ENCODE measurements at places on chromosomes 4 and X. TPM values are rescaled to one million over a fixed set of nuclear protein-coding genes. Genes with fewer than 3 reads are reported as not detected.

The GPR119 gene
- total RNA-seq, result not detected

The STPG2 gene
- 0.14 TPM for total RNA-seq

The PABPC1L2A gene
- total RNA-seq, result not detected

The TMPRSS11F gene
- not detected for total RNA-seq

The SSX3 gene
- not detected for total RNA-seq

DNA sequence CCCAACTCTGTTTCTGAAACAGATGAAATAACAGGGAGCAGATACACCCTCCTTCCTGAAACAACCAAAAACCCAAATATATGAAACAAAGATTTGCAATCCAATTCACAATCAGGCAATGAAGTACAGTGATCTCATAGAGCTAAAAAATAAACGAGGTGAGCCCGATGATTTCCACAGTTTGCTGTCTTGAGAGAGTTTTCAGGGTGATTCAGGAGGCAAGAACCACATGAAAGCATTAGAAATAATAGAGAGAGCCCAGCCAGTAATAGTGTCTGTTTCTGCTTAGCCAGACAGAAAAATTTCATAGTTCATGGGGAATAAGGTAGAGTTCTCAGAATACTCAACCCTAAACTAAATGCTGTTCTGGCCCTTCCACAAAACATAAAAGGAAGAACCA, 296.2 kb downstream of the PDHA2 start:
- DNase-seq, result no peak

DNA sequence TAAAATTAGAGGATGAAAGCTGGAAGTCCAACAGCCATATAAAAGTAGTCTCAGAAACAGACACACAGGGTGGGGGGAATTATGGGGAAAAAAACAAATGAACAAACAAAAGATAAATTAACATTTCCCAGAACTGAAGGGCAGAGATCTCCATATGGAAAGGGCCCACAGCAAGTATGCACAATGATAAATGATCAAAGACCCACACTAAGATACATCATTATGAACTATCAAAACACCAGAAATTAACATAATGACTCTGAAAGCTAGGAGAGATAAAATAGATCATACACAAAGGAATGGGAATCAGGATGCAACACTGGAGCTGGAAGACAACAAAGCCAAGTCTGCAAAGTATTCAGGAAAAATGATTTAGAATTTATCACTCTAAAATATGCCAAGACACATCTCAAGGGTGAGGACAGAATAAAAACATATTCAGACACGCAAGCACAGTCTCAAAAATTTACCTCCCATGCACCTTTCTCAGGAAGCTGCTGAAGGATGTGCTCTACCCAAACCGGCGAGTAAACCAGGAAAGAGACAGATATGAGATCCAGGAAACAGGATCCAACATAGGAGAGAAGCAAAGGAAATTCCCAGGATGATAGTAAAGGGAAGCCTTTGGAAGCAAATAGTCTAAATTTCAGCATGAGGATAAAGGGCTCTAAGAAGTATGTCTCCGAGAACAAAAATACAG, 30.7 kb upstream of the KCNE5 start:
- DNase-seq, result no peak

DNA sequence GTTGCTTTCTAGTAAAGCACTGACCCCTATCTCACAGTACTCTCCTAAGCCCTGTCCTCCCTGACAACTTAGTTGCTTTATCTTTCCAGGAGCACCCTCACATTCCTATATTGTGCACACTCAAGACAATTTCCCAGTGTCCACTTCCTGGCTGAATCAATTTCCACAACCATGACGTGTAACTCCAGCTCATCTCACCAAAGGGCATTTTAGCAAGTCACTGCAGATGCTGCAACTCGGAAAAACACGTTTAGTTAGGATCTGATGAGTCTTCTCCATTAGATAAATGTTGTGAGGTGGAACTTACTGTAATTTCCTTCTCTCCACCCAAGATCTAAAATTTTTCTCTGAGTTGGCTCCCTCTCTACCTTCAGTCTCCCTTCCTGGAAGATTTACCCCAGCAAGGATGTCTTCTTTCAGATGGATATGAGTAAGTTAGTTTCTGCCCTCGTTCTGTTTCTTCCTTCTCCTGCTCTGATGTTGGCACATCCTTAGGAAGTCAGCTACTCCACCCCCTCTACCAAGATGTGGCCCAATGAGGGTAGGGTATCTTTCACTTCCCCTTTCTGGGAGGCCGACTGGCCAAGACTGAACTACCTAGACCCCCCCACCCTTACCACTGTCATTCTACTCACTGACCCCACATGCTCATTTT, 28.8 kb upstream of the IL13RA1 start:
- no peak for DNase-seq
